ENCODE measurements at places on chromosomes 12 and 14.

GRCh38 chr14:69612014-69612782, 802 bp downstream of the SUSD6 start:
- DNase-seq, result no peak

GRCh38 chr14:102993523-102993922, 63.8 kb downstream of the CDC42BPB start:
- no peak for DNase-seq

DNA sequence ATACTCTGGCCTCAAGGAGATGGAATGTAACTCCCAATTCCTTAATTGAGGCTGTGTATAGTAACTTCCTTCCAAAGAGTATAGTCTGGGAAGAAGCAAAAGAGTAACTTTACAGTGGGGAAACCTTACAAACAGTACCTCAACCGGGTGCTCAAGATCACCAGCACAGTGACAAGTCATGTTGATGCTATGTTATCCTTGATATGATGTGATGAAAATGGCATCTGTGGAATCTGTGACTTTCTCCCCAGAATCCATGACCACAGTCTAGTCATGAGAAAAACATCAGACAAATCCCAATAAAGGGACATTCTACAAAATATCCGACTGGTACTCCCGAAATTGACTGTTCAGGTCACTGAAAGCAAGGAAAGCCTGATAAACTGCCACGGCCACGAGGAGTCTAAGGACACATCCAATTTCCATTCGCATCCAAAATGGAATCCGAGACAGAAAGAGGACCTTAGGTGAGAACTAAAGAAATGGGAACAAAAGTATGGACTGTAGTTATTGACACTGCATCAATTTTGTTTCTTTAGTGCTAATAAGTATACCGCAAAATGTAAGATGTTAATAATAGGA, 97.3 kb upstream of the FRMD6 start:
- DNase-seq, result no peak

DNA sequence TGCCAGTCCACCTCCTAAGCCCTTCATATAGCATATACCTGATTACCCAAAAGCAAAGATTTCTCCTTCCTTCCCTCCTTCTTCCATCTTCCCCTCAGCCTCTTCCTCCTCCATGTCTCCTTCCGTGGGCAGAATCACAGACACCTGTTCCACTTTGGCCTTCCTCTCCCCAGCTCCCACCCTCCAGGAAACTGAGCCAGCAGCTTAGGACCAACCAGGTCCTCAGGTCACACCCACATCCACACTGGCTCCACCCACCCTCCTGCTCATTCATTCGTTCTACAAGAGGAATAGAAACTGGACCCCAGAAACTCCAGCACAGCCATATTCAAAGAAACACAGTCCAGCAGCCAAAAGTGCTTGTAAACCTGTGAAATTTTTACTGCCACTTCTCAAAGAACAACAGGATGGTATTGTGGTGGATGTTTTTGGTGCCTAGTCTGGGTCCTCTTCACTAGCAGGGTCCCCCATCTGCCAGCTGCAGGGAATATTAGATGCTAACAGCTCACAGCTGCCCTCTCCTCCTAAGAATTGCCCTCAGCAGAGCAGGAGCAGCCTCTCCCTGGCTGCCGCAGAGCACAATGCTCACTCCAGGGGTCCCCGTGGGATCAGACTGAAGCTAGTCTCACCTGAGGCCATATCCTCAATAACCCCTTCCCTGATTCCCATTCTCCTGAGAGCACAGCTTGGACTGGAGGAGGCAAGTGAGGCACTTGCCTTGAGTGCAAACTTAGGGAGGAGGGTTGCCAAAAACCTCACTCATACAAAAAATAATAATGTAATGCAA, 18.4 kb downstream of the CMKLR1 start:
- DNase-seq, result no peak

DNA sequence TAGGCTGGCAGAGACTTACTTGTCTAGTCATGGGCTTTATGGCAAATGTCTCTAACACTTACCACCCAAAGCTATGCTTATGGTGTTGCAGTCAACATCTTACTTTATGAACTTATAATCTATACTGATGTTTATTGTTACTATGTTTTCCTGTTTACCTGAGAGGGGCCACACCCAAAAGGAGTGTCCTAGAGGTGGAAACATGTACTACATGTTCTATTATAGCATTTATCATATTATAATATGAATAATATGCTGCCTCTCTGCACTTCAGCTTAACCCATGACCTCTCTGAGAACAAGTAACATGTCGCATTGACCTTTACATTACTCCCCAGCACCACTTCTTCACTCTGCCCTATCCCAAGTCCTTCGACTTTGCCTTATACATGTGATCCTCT, 501.8 kb downstream of the ETNK1 start:
- no peak for DNase-seq

DNA sequence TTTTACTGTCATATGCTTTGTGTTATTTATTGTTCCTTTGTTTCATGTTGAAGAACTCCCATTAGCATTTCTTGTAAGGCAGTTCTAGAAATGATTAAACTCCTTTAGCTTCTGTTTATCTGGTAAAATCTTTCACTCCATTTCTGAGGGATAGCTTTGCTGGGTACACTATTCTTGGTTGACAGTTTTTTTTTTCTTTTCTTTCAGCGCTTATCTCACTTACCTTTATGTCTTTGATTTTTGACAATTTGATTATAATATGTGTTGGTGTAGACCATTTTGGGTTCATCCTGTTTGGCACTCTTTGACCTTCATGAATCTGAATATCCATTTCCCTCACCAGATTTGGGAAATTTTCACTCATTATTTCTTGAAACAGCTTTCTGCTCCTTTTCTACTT, 16.2 kb downstream of the FBXO33 start:
- no peak for DNase-seq

DNA sequence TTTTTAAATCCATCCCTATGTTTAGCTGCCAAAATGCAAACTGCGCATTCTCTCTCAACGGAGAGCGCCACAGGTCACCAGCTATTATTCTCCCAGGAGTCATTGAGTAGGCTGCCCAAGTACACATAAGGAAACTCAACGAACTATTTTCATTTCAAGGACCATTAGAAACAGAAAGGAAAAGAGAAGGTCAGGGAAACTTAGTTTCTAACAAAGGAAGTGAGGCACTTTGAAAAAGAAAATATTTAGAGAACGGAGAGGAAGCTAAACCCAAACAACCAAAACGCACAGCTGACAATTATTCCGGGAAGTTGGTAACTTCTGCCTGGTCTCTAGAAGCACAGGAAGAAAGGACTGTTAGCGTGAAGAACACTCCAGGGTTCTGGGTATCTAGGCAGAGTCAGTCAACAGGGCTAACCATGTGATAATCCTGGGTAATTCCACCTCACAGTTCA, 23.5 kb downstream of the GPHB5 start:
- DNase-seq, result no peak

- DNase-seq, result no peak
Observed at GRCh38 chr12:2172491-2173214, 119.9 kb downstream of the CACNA1C start.

- no peak for DNase-seq
Observed at GRCh38 chr14:92914087-92914656, 8.8 kb upstream of the CHGA start.

DNA sequence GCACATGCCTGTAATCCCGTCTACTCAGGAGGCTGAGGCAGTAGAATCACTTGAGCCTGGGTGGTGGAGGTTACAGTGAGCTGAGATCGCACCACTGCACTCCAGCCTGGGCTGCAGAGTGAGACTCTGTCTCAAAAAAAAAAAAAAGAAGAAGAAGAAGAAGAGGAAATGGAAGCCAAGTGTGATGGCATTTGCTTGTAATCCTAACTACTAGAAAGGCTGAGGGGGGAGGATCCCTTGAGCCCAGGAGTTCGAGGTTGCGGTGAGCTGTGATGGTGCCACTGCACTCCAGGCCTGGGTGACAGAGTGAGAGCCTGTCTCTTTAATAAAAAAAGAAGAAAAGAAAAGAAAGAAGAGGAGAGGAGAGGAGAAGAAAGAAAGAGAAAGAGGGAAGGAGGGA, 52.1 kb downstream of the LGMN start:
- DNase-seq, result no peak

DNA sequence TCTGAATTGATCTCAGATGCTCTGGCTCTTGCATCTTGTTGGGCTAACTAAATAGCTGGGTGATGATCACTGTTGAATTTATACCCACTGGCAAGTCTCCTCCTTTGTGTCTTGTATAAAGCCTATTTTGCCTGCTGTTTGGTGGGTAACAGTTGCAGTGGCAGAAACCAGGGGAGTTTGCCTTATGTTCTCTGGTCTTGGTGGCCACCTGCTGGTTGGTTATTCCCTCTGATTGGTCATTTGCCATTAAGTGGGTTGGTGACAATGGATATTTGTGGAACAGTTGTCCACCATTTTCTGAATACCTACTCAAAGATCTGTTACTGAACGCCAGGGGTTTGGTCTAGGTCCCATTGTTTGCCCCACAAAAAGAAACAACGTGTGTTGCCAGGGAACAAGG, 52.1 kb downstream of the AVPR1A start:
- no peak for DNase-seq

DNA sequence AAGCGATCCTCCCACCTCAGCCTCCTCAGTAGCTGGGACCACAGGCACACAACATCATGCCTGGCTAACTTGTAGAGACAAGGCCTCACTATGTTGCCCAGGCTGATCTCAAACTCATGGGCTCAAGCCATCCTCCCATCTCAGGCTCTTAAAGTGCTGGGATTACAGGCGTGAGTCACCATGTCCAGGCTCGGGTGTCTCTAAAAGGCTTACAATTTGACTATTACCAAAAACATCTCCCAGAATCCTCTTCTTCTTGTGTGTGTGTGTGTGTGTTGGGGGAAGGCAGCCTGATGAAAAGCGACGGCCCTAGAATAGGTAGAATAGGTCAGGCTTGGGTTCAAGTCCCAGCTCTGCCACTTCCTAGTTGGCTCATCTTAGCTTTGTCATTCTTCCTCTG, 16.8 kb downstream of the MSI1 start:
- DNase-seq, result no peak

GRCh38 chr12:40312196-40312595, 87.4 kb downstream of the LRRK2 start:
- no peak for DNase-seq

DNA sequence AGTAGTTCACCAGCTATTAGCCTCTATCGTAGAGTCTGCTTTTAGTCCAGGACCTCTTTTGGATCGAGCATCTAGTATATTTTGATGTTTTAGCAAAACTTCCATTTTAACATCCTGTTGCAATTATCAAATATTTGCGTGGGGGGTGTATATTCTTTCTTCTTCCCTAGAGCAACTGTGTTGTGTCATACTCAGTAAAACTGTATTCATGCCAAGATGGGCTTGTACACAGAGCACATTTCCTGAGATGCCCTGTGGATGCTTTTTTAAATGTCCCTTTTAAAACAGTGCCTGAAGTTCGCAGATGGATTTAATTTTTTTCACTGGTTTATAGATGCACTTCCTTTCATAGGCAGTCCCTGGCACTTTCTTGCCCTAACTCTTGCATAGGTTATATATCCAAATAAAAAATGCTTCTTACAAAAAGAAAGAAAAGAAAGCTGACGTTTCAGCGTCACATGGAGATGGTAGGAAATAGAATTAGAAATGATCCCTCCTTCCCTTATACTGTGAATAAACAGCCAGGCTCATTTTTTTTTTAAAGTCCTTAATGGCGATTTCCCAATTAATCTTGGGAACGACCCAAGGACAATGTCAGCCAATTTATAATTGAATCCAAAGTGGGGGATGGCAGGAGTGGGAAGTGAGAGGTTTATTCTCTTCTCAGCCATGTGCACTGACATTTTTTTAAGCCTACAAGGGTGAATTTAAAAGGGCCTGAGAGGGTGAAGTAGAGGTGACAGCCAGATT, 247.0 kb downstream of the SLC41A2 start:
- no peak for DNase-seq

- no peak for DNase-seq
Observed at GRCh38 chr12:97358361-97358760, 104.2 kb upstream of the RMST start.

DNA sequence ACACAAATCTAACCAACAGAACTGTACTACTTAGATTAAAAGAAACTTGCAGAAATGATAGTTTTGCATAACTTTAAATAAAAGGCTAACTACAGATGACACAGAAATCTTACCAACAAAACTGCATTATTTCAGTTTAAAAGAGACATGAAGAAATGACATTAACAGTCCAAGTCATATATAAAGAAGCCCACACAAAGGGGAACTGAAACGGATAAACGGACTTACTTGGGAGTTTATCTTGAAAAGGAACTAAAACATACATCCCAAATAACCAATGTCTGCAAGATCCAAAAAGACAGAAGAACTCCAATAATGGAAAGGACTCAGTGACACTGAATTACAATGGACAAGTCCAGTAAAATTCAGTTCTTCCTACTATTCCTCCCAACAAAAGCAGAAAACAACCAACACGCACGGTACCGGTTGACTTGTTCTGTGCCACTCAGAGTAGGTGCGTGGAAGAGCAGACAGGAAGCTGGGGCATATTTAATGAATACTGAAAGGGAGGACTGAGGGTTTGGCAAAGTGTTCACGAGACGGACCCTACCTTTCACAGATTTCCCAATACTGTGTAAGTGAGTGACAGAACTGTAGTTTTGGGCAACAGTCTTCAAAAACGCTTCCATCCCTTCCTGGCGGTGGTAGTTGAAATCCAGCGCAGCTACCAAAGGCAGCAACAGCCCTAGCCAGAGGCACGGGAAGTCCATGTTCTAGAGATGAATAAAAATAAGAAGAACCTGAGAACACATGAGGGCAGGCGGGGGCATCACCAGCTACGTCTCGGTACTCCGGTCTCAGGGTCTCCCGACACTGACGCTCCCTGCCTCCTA, 627 bp downstream of the CPM start:
- DNase-seq, result no peak

GRCh38 chr12:27107986-27108385, 25.6 kb upstream of the C12orf71 start:
- no peak for DNase-seq

- DNase-seq, result no peak
Observed at GRCh38 chr14:68245146-68246073, 425.8 kb downstream of the RAD51B start.

DNA sequence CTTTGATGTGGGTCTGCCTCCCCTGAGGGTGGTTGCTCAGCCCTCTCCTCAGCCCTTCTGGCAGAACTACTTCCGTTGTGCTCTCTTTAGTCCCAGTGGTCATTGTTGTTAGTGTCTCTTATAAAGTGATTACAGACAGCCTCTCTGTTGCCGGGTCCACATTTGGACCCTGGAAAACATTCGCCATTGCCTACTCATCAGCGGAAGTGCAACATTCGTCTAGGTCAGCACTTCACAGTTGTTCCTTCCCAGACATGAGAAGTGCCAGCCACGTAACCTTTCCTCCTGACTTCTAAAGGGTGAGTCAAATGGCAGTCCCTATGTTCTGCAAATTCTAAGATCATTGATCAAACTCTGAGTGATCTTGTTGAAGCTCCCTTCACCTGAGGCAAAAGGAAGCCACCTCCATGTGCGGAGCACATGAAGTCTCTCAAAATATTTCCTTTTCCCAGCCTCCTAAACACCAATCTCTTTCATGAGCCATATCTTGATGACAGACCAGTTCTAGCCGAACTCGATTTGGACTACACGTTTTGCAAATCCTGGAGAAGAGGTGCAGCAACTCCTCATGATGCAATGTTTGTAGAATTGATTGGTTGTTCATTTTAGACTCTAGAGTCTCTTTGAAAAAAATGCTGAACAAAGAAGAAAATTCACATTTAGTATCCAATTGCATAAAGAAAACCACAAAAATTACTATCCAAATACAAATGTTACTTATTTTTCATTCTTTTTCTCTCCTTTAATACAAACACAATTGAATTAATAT, 163.8 kb downstream of the RPL10L start:
- DNase-seq, result no peak

Measured in cortex of kidney (tissue), 1 donor.